GOT3 (cell line): ENCODE measurements at places on chromosomes 6 and 20.

- DNase-seq = no peak
These were observed 91.1 kb upstream of the BTN3A2 start for GRCh38 chr6:26273673-26274588.

- DNase-seq = no peak
These were observed 31.8 kb downstream of the CPXM1 start for GRCh38 chr20:2768632-2769015.

- DNase-seq = no peak
These were observed 5.1 kb upstream of the FAM50B start for GRCh38 chr6:3844097-3844463.

DNA sequence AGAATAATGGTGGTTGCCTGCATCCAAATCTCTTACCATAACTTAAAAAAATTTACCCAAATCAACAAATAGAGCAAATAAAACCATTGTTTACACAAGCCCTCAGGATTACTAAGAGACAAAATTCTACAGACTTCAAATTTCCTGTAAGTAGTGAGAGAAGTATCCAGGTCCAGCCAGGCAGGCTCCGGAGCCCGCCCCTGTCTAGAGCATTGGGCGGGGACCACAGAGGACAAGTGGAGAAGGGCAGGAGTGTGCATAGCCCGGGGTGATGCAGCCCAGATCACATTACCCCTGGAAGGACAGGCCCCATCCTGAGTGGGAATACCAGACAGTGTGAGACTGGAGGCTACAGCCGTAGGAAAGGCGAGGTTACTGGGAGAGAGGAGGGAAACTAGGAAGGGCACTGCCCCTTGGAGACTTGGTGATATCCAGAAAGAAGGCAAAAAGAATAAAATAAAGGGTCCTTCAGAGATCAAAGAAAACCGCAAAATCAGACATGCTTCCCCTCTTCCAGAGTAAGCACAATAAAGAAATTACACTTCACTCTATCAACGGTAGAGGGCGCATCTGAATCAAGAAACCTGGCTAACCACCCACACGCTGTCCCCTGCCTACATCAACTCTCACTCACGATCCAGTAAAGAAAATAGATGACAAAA, 26.6 kb downstream of the RIN2 start:
- DNase-seq = no peak

- DNase-seq = no peak
These were observed 88.2 kb downstream of the NFATC2 start for GRCh38 chr20:51454250-51454865.

DNA sequence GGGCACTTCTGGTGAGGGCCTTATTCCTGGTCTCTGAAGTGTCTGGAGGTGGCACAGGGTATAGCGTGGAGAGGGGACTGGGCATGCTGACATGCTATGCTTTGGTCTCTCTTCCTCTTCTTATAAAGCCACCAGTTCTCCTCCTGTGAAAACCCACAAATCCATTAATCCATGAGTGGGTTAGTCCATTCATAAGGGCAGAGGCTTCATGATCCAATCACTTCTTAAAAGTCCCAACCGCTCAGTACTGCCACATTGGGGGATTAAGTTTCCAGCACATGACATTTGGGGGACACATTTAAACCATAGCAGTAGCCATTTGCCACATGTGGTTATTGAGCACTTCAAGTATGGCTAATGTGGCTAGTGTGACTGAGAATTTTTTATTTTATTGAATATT, 3.8 kb upstream of the TRIB3 start:
- DNase-seq = no peak

GRCh38 chr6:44679438-44680201, 292.1 kb downstream of the CDC5L start:
- DNase-seq = no peak

DNA sequence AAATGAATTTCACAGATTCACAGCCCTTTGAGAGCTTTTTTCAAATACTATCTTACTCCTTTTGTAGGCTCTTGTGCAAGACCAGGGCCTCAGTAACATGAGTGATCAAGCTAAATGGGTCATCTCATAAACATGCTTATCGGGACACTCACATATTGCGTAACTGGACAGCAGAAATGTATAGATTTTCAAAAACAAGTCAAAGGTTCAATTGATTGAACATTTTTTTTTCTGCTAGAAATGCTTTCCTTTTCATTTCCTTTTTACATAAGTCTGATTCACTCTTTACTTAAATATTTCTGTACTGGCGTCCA, 8.7 kb upstream of the SALL4 start:
- no peak for DNase-seq

GRCh38 chr6:56222499-56222898, 24.9 kb downstream of the COL21A1 start:
- no peak for DNase-seq

DNA sequence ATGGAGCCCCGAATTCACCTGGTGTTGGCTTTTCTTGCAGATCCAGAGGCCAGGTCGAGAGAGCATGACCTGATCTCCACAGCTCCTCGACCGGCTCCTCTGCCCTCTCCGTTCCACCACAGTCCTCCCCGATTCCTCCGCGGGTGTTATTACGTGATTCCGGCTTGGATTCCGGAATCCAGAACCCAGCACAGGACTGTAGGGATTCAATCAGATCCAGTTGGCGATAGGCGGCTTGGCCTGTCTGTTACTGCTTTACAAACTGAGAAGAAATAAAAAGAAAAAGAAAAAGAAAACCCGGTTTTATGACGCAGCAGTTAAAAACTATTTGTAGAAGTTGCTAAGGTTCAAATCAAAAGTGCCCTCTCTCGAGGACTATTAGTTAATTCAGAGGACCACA, 222.7 kb downstream of the EYA2 start:
- DNase-seq = no peak

DNA sequence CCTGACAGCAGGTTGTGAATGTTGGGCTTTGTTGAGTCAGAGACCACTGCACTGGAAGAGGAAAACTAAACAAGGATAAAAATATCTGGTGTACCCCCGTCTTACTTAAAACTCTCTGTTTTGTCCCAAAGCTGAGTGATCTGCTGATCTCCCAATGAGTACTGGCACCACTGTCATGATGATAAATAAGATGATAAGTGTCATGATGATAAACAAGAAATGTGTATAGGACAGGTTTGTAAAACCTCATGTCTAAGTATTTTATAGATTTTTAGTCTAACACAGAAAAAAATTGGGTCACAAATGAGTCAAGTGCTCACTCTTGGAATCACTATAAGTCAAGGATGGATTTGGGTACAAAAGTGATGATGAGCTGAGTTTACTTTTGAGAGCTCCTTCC, 8.5 kb upstream of the SIM1 start:
- no peak for DNase-seq

DNA sequence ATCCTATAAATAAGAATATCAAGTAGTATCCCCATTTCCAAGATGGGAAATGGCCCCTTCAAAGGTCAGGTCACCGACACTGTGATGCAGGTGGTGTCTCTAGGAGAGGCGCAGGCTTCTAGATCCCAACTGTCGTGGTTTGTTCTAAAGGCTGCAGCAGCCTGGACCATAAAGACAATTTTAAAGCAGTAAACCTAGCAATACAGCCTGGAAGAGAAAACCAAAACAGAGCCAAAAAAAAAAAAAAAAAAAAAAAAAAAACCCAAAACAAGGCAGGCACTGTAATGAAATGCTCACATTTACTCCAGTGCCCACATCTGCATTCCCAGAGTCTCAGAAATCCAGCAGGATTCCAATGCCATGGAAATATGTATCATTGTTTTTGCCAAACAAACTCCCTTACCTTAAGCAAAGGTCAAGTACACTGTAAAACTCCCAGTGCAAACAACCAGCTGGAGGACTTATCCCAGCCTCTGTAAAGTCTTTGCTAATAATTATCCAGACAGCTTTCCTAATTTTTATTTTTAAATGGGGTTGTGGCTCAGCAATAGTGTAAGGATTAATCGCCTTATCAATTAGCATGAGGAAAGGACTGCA, 98.2 kb downstream of the PSMG4 start:
- DNase-seq = no peak
